Peyer's patch (tissue), 4 donors: ENCODE measurements at places on chromosomes 16 and 17. TPM values are rescaled to one million over a fixed set of nuclear protein-coding genes. Genes with fewer than 3 reads are reported as not detected.

DNA sequence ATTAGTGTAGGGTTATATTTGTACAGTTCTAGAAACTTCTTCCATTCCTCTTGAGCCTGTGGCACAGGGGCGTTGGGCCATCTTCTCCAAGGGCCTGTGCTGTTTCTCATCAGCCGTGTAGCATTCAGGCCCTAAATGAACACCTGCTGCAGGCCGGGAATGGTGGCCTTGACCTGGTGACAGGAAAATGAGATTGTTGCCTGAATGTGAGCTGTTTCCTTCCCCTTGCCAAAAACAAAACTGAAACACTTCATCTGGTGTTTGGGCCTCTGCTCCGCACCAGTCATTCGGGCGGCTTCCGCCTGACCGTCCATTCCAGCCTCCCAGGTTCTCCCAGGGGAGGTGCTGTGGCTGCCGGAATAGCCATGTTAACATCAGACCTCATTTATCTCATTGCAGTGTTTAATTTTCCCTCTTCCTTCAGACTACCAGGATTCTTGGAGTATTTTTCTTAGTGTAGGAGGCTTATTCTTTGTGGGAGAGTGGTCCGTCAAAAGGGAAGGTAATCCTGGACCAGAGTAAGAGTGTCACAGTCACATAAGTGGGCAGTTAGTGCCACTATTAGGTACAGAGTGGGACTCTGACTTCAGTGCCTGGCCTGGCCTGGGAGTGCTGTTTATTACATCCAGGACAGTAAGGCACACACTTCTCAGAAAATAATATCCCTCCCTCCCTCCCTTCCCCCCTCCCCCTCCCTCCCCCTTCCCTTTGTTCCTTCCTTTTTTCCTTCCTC lies 61.9 kb downstream of the WWP2 start:
- DNase-seq: no peak

GRCh38 chr17:36939802-36940312 lies 2.6 kb downstream of the LHX1 start:
- no peak for DNase-seq

DNA sequence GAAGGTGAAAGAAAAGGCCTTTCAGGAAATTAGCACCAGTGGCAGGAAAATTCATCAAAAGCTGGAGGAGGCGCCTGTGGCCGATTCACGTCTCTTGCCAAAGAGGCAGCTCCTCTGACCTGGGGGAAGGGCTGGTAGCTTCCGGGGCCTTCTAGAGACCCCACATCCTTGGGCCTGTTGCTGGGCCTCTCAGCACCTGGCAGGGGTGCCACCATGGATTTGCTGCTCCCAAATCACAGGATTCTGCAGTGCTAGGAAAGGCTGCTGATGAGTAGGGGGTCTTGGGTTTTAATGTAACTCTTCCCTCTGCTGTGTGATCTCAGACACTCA lies 11.6 kb upstream of the CBFB start:
- no peak for DNase-seq

- DNase-seq: no peak
These were observed 157.3 kb downstream of the VPS53 start for GRCh38 chr17:557371-557770.

- DNase-seq: no peak
These were observed 1.9 kb downstream of the ELOB start for GRCh38 chr16:2775131-2775716.

GRCh38 chr16:30656388-30656787 lies 1.8 kb upstream of the FBRS start:
- DNase-seq: no peak

GRCh38 chr17:79162012-79162963 lies 87.7 kb downstream of the ENGASE start:
- no peak for DNase-seq

GRCh38 chr17:19346351-19347255 lies 15.9 kb downstream of the B9D1 start:
- DNase-seq: peak; percentile 58

GRCh38 chr17:32992321-32993033 lies 830 bp downstream of the SPACA3 start:
- DNase-seq: no peak

The AURKB gene
- 111 TPM for total RNA-seq

DNA sequence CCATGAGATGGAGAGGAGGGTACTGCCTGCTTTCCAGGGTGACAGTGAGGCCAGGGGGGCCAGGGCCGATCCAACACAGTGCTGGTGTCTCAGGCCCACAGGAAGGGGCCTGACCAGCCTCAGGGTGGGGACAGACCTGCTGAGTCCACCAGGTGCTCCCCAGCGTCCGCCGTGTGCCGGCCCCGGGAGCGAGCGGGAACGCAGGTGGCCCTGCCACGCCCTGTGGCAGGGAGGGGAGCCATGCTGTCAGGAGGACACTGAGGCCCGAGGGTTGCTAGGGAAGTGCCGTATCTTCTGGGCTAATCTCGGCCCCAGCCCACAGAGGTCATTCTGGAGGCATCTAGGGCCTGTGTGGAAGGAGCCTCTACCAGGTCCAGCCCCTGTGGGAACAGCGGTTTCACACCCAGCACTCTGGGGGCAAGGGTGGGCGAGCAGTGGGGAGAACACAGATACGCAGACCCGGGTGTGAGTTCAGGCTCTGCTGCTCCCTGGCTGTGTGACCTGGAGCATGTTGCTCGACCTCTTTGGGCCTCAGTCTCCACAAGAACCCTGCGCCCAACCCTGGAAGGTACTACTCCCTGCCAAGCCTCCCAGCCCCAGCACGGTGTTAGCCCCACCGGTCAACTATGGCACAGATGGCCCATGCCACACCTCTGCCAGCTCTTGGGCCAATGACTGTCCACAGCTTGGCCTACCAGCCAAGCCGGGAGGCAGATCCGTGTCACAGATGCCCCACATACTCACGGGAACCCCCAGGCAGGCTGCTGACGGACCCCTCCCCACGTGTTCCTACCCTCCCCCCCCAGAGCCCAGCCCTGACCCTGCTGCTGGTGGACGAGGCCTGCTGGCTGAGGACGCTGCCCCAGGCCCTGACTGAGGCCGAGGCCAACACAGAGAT lies 43.9 kb upstream of the ZC3H18 start:
- DNase-seq: no peak
